ENCODE measurements at places on chromosomes 12 and 14.
A peak's percentile ranks its signal among the peaks of the same experiment; 100 is the strongest.

DNA sequence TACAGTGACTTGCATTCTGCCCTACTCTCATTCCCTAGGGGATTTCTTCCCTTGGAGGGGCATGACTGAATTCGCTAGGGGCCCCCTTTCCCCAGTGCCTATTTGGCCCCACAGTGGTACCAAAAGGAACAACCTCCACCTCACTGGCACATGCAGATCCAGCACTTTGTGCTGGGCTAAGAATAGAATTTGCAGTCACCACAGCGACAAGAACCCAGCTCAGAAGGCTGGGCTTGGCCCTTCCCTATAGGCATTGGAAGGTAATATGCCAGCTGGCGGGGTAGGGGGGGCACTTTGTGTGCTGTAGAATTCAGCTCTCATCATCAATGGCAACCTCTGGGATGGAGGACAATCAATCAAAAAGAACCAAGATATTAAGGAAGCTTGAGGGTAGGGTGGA, 13.9 kb downstream of the BAZ2A start:
- DNase-seq: no peak

DNA sequence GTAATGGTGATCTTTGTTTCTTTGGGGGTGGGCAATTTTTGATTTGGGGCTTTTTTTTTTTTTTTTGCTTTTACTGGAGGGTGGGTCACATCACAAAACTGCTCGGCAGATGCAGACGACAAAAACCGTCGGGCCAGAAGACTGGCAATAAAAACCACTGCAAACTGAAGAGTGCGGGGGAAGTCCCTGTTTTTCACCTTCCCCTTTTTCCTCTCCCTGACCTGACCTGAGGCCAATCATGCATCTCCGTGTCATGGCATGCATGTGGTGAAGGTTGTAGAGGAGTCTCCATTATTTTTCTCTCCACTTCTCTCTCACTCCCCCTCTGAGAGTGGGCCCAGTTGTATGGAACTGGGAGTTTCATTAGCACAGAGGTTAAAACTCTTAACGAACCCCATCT, 57.5 kb downstream of the AP5M1 start:
- no peak for DNase-seq

GRCh38 chr14:96245710-96246538, 10.1 kb upstream of the BDKRB1 start:
- DNase-seq: no peak

DNA sequence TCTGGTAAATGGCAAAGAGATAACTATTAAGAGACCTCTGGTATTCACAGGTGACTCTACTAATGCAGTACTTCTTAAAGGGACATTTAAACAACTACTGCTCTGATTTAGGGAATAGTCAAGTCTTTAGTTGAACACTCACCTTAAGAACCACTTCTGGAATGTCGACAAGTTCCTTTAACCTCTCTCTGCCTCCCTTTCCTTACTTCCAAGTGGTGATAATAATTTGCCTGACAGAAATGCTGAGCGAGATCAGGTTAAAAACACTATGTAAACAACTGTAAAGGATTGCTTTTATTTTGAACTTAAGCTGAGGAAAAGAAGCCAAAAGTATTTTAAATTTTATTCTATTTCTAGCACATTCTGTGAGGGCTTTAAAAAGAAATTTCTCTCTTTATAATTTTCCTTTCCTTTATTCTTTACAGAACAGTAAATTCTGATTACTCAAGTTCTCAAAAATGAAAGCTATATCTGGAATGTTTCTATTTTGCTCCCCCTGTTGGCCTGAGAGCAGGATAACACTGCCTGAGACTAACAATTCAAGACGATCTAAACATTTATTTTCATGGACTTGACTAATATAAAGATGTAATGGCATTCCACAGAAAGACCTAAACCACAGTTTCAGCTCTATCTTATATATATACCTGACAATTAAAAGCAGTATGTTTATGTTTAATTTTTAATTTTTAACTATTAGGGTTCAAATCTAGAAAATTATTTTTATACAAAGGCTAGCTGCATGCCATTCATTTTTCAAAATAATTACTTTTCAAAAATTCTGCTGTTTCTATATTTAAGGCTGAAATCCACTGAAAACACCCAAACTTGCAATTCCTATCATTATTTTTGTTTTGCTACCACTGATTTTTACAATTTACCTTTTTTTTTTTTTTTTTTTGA, 29.2 kb downstream of the ZCCHC8 start:
- DNase-seq: no peak

- no peak for DNase-seq
These were observed 14.0 kb upstream of the C12orf71 start for GRCh38 chr12:27096420-27096819.

DNA sequence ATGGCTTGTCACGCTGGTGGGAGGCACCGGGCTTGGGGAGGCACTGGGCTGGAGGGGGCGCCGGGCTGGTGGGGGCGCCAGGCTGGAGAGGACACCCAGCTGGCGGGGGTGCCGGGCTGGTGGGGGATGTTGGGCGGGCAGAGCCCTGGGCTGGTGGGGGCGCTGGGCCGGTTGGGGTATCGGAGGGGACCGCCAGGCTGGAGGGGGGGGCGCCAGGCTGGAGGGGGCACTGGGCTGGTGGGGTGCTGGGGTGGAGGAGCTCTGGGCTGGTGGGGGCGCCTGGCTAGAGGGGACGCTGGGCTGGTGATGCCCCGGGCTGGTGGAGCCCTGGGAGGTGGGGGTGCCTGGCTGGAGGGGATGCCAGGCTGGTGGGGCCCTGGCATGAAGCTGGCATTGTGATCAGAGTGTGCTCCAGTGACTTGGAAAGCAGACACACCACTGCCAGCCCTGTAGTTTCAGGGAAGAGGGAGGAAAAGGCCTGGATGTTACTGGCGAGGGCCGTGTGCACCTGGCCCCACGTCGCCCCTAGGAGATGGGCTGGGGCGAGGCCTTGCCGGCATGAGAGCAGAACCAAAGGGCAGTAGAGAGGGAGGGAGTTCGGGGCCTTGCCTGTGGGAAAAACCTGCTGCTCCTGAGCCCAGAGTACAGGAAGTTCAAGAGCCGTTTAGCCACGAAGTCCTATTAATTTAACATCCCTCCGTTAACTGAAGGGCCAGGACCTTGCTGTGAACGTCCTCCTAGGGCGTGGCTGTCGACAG, 13.1 kb downstream of the TEDC1 start:
- DNase-seq: no peak

DNA sequence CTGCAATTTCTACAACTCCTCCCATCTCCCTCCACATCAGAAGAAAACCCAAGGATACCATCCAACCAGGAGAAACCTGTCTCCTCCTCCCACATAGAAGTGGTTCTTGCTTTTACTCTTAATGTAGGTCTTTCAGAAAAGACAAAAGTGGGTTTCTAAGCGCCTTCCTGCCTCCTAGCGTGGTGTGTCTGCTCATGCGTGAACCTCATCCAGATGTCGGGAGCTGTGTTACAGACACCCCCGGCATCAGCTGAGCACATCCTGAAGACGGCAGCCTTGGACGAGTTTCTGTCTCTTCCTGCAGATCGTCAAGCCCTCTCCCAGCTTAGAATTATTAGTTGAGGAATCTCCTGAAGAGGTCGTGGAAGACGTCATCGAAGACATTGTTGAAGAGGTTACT, 9.5 kb downstream of the LRRC43 start:
- DNase-seq: no peak

DNA sequence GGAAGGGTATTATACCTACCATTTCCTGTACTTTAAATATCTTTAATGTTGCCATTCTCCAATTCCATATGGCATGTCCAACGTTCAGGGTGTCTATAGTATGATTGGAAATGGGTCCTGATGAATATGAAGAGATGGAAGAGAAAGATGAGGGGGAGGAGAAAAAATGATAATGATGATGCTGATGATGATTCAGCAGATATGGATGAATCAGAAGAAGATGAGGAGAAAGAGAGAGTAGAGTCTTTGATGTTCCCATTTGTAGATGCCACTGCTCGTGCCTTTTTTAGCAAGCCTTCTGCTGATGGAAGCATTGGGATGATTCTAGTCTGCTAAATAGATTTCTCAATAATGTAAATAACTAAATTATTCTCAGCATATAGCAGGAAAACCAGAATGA, 163.5 kb downstream of the PIK3C2G start:
- DNase-seq: no peak

DNA sequence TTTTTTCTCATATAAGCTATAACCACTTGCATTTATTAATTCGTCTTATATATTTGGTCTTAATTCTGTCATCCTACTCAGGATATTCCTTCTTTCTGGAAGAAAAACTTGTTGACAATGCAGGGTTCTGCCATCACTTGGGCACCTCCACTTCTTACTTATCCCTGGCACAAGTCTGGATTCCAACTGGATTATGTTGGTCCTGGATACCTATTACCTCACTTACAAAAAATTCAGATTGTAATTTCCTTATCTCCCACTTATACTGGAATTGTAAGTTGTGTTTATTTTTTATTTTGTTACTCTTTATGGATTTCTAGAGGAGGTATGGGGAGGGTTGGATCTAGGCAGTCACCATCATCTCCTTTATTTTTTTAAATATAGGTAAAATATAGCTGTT, 36.7 kb downstream of the LRRIQ1 start:
- DNase-seq: no peak

- DNase-seq: no peak
These were observed 114.0 kb downstream of the ALX1 start for GRCh38 chr12:85394065-85394464.

- peak; percentile 69 for DNase-seq
These were observed 40.9 kb downstream of the CCDC85C start for GRCh38 chr14:99562856-99563748.

DNA sequence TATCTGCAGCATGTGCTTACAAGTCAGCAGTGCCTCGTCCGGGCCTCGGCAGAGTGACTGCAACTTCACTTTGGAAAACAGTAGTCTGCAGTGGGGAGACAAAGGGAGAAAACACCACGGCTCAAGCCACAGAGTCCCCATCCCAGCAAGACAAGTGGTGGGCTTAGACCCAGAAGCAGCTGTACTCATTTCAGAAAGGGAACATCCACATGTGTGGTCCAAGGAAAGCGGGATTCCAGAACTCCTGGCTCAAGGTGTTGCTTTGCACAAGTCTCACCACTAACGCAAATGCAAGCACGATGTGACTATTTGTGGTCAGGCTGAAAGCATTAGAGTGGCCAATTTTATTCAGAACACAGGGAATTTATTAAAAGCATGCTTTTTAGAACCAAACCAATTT, 198.3 kb downstream of the TTC7B start:
- no peak for DNase-seq

DNA sequence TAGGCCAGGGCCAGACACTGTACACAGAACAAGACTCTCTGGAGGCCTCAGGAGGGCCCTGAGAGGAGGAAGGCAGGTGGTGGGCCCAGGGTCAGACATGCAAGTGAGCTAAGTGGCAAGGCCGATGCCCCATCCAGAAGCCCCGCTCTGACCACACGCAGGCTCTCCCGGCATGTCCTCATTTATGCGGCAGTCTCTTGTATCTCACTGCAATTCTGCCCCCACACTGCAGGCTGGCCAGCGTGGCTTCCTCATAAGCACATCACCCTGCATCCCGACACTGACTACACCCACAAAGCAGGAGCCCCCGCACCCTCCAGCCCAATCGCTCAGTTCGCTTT, 17.5 kb downstream of the SSH1 start:
- no peak for DNase-seq

- DNase-seq: no peak
These were observed 532 bp downstream of the NOC4L start for GRCh38 chr12:132144810-132145168.

DNA sequence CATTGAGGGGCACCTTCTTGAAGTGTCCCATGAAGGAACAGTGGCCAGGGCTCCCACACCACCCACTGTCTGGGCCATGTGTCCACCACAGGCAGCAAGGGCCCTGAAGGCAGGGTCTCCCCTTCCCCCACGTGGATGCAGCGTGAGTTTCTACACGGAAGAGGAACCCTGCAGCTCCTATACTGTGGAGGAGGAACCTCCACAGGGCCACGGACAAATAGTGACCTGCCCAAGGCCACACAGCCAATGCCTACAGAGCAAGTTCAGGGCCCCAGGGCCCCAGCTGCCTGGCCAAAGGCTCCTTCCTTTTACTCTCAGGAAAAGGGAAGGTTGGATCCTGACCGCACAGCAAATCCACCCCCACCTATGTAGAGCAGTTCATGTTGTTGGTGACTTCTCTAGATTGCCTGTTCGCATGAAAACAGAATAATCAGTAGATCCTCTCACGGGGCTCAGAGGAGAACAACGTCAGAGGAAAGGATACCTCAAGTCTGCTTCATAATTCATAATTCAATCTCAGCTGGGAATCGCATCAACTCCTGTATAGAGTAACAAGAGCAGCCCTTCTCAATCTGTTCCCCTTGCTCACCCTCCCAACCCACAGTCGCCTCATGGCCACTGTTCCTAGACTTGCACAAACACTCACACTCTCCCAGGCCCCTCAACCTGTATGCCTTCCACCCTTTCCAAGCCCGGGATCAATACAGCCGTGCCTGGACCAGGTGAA, 11.1 kb upstream of the KRT73 start:
- DNase-seq: peak; percentile 26

DNA sequence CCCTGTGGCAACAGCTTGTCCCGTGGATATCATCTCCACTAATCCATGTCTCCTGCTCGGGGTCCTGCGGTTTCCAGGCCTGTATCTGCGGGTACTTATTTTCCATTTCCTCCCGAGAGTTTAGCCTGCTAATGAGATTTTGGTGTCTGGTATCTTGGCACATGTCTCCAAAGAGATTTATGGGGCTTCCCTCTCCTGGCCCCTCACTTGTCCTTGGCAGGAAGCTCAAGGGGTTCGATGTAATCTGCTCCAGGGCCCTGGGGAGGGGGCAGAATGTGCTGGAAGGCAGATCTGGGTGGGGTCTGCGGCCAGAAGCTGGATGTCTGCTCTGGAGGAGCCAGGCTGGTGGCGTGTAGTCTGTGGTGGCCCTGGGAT, 85.7 kb downstream of the KIF26A start:
- DNase-seq: no peak

DNA sequence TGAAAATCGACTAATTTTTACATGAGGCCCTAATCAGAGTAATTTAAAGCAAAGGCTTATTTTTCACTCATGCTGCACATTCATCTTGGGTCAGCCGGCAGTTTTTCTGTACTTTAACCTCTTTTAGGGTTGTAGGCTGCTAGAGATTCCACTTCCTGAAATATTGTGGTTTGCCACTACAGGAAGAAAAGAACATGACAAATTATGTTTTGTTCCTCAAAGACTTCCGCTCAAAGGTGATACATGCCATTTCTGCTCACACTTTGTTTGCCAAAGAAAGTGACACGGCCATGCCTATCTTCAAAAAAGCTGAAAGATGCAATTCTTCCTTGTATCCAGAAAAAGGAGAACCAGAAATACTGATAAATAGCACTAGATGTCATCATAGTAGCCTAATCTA, 183.4 kb upstream of the PPFIA2 start:
- DNase-seq: no peak

GRCh38 chr12:105342464-105342863, 12.0 kb downstream of the C12orf75 start:
- DNase-seq: no peak

GRCh38 chr14:75289840-75290388, 11.3 kb downstream of the FOS start:
- DNase-seq: no peak

DNA sequence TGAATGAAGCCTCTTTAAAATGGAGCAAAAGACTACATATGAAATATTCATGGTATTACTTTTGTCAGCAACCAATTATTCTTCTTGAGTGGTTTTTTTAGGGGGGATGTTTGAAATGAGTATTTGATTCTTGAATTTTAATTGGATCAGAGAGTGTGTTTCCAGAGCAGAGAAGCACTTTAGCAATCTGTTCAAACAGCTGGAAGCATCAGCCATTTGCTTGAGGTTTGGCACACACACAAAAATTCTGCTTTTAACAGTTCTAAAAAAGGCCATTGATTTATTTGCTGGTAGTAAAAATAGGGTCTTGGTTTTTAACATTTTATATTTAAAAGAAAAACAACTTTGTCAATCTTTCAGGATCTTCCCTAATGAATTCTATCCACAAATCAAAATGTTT, 292.7 kb downstream of the LRFN5 start:
- DNase-seq: no peak

GRCh38 chr12:16844875-16845274, 238.9 kb upstream of the LMO3 start:
- no peak for DNase-seq
